ENCODE measurements at places on chromosomes 13 and 19.
A peak's percentile ranks its signal among the peaks of the same experiment; 100 is the strongest.

DNA sequence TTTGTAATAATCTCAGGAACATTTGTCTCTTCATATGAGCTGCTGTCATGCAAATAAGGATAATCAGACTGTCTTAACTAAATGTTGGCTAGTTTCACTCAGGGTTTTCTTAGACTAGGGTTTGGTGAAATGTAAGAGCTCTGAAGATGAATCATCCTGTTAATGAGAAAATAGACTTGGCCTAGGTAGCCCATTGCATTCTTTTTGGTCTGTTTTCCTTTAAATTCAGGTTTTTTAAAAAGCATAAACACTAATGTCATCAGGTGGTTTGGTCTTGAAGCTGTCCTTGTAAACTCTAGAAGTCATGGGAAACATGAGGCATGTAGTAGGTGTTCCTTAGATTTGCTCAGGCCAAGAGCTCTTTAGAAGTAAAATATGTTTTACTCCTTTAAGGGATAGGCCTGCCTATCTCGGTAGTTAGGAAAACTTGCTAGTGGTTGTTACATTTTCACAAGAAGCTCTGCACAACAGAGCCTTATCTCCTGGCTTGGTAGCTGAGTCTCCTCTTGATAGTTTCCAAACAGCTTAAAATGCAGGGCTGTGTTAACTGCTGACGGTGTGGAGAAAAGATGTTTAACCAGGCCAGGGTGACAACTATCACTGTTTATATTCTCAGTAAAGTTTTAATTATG is 62.0 kb upstream of the C1QTNF9B start:
- DNase-seq = no peak

DNA sequence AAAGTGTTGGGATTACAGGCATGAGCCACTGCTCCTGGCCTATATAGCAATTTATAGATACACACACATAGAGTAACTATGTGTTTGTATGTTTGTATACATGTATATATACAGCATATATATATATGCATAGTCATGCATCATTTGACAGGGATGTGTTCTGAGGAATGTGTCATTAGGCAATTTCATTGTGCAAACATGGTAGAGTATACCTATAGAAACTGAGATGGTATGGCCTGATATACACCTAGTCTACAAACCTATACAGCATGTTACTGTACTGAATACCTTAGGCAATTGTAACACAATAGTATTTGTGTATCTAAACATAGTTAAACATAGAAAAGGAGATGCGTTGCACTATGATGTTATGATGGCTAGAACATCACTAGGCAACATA is 53.0 kb upstream of the PCCA start:
- DNase-seq = no peak

DNA sequence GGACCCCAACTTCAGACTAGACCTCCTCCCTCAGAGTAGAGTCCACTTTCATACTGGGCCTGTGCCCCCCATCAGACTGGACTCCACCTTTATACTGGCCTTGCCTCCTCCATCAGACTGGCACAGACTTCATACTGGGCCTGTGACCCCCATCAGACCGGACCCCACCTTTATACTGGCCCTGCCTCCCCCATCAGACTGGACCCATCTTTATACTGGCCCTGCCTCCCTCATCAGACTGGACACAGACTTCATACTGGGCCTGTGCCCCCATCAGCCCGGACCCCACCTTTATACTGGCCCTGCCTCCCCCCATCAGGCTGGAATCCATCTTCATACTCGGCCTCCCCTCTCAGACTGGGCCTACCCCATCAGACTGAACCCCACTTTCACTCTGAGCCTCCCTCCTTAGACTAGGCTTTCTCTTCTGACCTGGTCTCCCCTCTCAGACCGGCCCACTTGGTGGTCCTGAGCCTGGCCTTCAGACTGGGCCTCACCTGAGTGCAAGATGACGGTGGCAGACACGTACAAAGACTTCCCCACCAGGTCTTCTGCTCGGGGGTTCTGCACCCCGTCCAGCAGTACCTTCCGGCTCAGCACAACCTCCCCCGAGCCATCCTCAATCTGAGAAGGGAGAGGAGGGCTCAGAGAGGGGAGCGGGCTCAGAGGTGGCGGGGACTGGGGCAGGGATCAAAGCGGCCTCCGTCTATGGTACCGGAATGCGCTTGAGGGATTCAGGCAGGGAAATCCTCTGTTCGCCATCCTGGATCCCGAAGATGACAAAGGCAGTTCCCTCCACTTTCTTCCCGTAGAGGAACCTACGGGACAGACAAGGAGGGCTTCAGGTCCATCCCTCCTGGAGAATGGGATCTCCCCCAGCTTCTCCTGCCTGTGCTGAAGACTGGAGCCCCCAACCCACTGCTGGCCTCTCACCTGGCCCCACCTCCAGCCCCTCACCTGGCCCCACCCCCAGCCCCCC is 7.5 kb downstream of the C3 start:
- DNase-seq = no peak

- DNase-seq = no peak
These were observed 395.5 kb upstream of the NBEA start for GRCh38 chr13:34546344-34547250.

DNA sequence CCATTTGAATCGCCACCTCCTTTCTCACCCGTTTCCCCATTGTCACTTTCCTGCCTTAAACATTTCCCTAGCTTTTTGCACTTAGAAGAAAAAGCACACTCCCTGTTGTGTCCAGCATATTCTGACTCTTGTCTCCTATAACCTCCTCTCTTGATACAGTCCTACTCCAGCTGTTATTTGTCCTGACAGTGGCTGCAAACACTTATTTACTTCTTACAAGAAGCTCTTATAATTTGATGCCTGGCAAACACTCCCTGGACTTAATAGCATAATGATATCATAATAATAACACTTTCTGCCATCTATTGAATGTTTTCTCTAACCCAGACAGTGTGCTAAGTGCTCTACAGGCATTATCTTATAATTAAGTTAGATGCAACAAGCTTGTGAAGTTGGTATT is 76.6 kb downstream of the DGKH start:
- no peak for DNase-seq

DNA sequence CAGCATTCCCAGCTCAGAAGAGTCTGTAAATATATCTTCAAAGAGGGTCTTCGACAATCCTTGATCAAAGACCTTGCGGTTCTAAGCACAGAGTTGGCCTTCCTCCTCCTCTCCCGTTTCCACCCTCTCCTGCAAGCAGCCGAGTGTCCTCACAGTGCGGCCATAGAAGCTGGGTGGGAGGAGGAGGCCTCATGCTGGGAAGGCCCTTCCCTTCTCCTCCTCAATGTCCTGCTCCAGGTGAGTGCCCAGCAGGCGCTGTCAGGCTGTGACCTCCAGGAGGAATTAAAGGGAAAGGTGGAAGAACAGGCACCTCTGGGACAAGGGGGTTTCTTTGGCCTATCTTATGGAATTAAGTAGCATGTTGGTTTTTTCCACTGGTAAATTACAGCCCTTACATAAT is 674.2 kb upstream of the ARGLU1 start:
- no peak for DNase-seq

- DNase-seq = no peak
These were observed 6.8 kb upstream of the SCN1B start for GRCh38 chr19:35023428-35023827.

GRCh38 chr13:60147361-60147760 is 16.4 kb downstream of the DIAPH3 start:
- DNase-seq = no peak

DNA sequence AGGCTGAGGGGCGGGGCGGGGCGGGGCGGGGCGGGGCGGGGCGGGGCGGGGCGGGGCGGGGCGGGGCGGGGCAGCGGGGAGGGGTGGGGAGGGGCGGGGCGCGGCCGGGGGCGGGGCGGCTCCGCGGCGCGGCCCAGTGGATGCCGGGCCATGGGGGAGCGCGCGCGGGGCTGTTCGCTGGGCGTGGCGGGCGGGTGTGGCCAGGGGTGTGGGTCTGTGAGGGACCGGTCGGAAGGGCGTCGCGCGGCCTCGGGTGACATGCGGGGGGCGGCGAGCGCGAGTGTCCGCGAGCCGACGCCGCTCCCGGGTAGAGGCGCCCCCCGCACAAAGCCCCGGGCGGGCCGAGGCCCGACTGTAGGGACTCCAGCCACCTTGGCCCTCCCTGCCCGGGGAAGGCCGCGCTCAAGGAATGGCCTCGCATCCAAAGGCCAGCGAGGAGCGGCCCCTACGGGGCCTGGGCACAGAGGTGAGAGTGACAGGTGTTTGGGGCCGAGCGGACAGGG is at the start of gene ZFP28:
Gene ZFP28 (plus strand): TSS at position 188 of the 503 bp plus-strand sequence. CDS start 71 bp downstream, at position 259.
- peak; percentile 50 for DNase-seq

DNA sequence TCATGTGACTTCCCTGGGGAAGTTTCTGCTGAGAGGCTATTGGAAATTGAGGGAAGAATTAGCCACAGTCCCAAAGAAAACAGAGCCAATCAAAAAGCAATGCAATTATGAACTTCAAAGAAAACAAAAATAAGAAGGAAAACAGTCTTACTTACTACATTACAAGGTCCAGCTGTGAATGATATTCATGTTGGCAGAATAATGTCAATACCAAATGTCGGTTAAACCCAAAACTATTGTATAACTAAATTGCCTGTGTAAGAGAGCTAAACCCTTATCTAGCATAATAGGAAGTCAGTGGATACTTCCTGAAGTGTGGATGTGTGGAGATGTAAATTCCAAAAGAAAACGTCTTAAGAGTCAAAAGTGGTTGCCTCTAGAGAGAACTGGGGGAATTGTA is 12.4 kb downstream of the KL start:
- DNase-seq = no peak

DNA sequence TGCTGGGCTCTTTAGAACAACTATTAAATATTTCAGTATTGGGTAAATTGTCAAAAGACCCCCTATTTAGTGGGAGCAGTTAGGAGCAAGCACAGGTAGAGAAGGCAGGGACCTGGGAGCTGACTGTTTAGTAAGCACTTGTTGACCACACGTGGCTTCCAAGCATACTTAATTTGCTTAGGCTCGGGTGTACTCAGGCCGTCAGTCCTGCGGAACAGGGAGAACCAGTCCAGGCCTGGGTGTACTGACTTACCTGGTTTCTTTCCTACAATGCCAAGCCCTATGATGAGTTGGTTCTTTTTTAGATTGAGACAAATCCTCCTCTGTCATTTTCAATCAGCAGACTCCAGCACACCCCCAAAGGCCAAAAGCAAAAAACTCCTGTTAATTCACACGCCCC is 90.0 kb downstream of the WDFY2 start:
- peak; percentile 43 for DNase-seq

- DNase-seq = no peak
These were observed 2.5 kb upstream of the TMEM190 start for GRCh38 chr19:55373993-55374757.

DNA sequence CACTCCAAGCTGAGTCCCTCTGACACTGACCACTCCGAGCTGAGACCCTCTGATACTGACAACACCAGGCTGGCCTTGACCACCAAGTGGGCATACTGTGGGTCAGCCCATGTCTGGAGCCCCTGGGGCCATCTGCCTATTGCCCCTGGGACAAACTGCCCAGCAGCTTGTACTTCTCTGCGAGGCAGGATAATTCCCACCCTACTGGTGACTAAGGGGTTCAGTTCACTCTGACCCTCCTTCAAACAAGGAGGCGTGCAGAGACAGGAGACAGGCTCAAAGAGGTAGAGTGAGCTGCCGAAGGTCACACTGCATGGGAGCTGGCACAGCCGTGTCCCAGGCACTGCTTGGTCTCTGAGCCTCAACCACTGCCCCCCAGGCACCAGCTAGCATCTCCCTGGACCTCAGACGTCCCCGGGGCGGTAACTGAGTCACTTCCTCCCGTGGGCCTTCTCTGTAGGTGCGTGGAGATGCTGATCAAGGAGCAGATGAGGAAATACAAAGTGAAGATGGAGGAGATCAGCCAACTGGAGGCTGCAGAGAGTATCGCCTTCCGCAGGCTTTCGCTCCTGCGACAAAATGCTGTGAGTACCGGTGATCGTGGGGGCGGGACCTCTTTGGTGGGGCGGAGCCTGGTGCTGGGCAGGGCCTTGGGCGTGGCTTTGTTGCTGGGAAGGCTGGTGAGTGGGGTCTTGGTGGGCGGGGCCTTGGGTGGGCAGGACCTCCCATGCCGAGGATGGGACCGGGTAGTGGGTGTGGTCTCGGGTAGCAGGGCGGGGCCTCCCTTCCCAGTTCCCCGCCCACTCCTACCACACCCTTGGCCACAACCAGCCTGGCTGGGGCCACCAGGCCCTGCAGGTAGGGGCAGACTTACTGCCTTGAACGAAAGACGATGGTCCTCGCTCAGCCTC is 5.8 kb upstream of the USE1 start:
- DNase-seq = no peak

DNA sequence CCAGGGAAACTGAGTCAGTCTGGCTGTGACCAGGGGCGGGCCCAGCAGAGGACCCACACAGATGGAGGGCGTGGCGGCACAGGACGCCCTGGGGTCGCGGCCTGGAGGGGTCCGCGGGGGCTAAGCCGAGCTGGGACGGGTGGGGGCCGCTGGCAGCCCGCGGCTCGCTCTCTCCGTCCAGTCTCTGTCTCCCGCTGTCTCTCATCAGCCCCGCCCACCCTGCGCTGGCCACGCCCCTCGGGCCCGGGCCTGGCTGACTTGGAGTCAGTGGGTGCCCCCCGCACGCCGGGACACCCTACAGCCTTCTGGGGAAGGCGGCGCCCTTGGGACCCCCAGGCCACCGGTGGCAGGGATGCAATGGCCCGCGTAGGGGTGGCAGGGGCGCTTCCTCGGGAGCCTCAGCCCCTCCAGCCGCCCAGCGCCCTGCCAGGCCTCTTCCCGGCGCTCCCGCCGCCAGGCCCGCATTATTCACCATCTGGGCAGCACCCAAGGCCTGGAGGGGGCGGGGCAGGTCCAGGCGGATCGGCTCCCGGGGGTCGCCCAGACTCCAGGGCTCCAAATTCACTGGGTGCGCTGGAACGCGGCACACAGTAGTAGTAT is at the start of gene TBXA2R:
Gene TBXA2R (minus strand): TSS at position 186 of the 600 bp plus-strand sequence. CDS start 6,241 bp downstream, outside the sequence.
- no peak for DNase-seq

DNA sequence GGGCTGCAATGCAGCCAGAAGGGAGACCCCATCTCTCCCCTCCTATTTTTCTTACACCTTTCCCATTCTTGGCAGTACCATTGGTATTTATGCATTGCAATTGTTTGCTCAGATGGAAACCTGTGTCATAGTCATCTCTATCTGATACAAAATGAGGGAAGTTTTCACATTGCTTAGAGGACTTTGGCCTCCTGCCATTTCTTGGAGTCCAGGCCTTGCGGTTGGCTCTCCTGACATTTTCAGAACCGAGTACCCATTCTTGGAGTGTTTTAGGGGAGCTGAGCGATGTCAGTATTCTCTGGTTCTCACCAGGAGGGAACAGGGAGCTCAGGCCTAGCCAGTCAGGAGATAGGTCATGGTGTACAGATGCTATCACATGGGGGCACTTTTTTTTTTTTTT is 1.5 kb downstream of the SIN3B start:
- DNase-seq = no peak

GRCh38 chr19:16030964-16031871 is 45.1 kb upstream of the TPM4 start:
- no peak for DNase-seq

DNA sequence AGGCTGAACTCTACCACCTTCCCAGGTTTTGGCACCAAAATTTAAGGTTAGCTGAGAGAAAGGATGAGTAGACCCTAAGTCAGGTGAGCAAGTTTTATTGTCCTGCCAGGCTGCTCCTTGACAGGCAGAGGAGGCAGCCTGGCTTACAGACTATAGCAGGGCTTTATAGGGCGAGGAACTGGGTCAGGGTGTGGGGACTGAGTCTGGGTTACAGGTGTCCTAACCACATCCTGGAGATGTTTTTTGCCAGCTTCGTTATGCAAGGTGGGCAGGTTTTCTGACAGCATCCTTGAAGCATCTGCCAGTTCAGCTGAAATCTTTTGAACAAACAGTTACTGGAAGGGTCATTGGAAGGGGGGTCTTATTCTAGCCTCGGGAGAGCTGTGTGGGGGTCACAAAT is 905.7 kb upstream of the SLITRK5 start:
- no peak for DNase-seq
